ENCODE measurements at places on chromosomes 3 and 15.

- no peak for DNase-seq
Observed at GRCh38 chr3:13011573-13012220, 61.5 kb downstream of the IQSEC1 start.

DNA sequence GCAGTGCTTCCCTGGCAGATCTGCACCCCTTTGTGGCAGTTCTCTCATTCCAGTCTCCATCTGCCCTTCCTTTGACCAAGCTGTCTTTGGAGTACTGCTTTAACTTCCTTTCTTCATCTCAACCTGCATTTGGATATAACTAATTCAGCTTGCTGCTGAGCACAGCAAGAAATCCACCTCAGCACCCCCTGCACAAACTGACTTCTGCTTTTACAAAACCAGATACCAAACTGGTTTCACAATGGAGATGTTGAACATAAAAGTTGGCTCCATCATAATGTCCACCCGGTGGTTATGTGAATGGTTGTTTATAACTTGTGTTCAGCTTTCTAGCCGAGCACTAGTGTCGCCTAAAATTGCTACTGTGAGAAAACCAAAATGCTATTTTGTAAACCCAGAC is 341.1 kb upstream of the SEMA6D start:
- no peak for DNase-seq

GRCh38 chr15:71146580-71146982 is 31.3 kb downstream of the THSD4 start:
- no peak for DNase-seq

DNA sequence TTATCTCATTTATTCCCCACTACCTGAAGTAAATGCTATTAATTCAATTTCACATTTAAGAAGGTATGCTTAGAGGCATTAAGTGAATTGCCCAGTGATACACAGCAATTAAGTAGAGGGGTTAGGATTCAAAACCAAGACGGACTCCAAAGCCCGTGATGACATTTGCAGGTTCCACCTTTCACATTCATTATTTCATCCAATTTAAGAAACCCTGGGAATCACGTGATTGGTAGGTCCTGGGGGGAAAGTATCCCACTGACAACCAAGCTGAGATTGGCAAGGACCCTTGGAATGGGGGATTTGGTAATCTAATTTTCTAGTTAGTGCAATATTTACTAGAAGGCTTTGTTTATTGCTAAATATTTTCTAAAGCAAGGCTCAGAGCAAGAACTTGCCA is 1.8 kb downstream of the POMGNT2 start:
- DNase-seq: no peak

GRCh38 chr15:69316291-69316690 is 17.6 kb downstream of the PAQR5 start:
- DNase-seq: no peak

GRCh38 chr3:129548104-129548965 is 5.4 kb downstream of the H1-8 start:
- DNase-seq: no peak

DNA sequence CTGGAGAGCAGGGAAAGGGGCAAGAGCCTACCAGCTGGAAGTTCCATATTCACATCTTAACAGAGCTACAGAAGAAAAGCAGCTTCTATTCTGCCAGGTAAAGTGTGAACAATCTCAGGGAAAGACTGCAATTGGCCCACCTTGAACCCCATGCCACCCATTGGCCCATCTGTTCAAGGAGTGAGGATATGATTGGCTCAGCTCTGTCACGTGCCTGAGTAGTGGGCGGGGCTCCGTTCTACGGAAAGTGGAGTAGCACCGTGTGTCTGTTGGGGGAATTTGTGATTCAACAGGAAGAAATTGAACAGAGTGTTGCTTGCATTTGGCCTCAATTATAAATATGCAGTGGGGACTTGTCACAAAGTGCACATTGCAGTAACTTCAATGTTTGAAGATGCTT is 81.8 kb downstream of the MINAR1 start:
- no peak for DNase-seq

DNA sequence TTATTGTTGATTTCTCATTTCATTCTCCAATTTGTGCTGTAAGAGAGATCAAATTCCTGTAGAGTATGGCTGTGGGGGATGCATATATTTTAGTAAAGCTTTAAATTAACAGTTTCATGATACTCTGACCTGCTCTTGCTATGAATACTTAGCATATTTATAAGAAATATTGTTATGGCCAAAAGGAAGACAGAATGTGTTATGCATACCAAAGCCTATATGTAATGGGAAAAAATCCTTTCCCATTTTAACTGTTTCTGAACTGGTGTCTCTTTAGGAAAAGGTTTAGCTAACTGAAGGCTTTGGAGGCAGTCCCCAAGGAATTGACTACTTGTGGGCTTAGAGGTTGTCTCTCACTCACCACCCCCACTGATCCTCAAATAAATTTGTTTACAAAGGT is 59.2 kb downstream of the CADPS start:
- DNase-seq: no peak

DNA sequence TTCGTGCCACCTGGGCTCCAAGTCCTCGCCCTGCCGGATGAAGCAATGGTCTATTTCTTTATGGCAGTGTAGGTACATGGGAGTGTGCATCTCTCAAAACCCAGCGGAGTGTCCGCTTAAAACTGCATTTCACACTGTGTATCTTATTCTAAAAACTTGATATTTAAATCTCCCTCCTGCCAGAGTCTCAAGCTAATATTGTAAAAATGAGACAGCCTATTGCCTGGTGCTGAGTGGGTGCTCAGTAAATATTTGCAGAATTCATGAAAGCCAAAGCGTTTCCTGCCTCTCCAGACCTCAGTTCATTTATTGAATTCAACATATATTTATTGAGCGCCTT is 330 bp upstream of the TBC1D2B start:
- DNase-seq: no peak
